ENCODE measurements at places on chromosomes 2 and 18.

DNA sequence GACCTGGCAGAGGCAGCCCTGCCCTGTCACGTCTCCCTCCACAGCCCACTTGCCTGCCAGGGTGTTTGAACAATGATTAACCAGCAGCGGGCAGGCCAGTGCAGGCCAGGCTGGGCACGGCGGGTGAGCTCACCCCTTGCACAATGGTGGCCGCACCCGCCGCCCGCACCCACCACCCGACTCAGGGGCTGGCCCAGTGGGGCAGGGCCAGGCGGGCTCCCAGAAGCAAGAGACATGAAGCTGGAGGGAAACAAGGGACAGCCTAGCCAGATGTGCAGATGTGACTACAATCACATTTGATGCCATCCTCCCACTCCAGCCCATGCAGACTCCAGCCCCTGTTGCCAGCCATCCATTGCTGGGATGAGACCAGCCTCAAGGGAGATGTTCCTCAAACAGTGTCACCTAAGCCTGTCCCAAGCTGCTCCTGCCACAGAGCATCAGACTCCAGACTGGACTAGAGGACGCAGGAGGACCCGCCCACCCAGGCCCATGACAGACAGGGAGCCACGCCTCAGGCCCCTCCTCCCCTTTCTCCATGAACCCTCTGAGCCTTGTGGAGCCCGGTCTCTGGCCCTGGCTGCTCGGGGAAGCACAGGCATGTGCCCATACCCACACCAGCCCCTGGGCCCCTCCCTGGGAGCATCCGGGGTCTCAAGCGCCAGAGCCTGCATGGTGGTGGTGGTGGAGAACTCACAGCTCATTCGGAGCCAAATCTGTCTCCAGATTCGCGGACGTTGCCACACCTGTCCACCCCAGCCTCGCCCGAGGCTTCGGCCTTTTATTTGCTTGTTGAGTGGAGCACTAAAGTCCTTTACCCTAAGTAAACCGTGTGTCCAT is 45.0 kb downstream of the SDC1 start:
- DNase-seq: no peak

DNA sequence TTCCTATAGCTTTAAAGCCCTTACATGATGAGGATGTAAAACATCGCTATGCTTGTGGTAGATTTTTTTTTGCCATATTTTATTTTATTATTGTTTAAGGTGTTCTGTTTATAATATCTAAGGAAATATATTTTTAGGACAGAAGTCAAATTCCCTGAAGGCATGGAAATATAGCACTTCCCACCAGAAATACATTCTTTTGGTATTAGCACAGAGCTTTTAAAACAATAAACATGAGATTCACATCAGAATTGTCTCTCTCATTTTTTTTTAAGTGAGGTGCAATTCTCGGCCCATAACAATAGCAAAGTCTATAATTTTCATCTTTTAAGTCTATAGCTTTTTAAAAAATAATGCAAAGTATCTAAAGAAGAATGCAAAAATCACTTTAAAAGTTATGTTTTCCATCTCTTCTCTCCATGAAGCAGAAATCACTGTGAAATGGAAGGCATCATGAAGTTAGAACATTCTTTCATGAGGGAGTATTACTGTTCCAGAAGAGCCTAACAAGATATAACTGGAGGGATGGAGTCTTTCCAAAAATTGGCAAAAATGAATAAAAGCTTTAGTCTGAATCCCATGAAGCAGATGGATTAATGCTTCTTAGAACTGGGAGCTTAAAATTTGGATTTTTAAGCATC is 283.6 kb upstream of the TRIB2 start:
- DNase-seq: no peak

DNA sequence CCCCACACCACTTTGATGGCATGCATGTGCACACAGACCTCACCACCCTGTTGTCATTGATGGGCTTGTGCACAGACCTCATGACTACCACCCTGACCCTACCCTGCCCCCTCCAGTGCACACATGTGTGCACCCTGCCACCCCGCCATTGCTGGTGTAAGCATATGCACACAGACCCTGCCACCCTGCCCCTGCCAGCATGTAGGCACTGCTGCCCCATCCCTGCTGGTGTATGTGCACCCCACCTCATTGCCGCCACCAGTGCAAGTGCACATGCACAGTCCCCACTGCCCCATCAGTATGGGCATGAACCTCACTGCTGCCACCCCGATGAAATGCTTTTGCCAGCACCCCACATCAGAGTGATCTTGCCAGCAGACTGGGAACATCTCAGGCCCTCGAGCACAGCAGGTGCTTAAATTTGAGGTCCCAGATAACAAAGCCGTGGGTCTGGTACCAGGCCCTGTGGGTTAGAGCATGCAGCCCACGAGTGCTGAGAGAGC is 169.4 kb downstream of the EHBP1 start:
- no peak for DNase-seq

GRCh38 chr2:137237055-137237454 is 471.7 kb downstream of the THSD7B start:
- no peak for DNase-seq

GRCh38 chr2:168087401-168087800 is 160.0 kb downstream of the STK39 start:
- DNase-seq: no peak

- DNase-seq: no peak
These were observed 34.5 kb downstream of the ADCYAP1 start for GRCh38 chr18:939166-939565.

DNA sequence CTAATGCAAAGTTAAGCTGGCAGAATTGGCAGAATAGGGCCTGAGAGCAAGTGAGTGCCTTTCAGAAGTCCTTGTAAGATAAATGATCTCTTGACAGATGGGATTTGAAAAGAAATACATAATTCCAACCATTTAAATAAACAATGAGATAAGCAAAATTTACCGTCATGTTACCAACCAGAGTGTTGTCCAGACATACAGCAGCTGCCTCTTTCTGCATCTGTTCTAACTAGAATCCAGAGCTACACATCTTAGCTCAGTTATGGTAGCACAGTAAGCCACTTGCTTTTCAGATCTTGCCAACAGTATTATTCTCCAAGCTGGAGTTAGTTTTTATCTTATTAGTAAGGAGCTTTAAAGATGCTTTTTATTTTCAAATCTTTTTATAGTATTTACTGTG is 179.6 kb downstream of the BARD1 start:
- DNase-seq: no peak

- no peak for DNase-seq
These were observed 40.9 kb downstream of the TCF4 start for GRCh38 chr18:55546851-55547704.

Data from CD4-positive, alpha-beta T cell treated with Interleukin-21 for 1 hour (primary cell).